ENCODE measurements at places on chromosomes 5 and 9.

DNA sequence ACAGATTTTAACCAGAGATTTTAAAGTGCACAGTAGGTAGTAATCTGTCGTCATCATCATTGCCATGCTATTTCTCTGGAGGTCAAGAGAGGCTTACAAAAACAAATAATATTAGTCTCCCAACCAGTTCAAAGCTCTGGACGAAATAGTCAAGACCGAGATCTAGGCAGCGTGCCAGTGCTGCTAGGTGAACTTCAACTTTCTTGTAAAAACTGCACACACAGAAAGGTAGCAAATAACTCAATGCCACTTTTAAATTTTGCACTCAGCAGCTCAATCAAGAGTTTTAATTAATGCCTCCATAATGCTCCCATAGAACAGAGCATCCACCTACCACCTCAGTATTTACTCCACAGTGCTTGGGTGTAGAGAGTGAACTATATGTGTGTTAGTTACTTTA lies 656.8 kb downstream of the IRX1 start:
- no peak for DNase-seq

DNA sequence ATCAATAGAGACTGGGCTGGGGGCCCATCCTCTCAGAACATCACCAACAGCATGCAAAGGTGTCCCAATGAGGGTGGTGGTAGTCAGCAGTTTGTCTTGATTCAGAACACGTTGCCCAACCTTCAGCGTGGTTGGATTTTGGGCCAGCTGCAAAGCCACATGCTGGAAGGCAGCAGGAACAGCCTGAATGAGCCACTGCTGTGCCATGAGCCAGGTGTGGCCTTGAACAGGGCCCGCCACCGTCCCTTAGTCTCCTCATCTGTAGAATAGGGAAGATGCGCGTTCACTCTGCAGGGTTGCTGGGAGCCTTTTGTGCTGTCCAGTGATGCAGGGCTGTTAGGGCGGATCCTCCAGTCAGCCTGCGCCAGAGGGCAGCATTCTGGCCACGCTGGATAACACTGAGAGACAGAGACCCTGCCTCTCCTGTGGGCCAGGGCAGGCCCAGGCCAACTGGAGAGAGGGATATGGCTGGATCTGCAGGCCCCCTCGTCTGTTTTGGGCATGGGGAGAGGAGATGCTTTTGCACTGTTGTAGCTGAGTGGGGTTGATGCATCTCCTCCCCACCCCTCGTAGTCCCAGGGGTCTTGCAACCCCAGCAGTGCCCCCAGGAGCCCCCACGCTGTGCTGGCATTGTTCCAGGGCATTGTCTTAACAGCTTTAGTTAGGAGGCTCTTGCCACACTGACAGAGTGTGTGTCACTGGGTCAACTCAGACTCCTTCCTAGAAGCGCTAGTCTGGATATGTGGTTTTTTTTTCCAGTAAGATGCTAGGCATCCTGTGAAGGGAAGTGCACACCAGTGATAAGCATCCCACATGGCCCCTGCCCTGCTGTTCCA lies 42.1 kb downstream of the SLC46A2 start:
- DNase-seq = no peak

- DNase-seq = no peak
These were observed 55.7 kb downstream of the ALDH1A1 start for GRCh38 chr9:72897069-72897649.

- DNase-seq = no peak
These were observed 13.9 kb downstream of the MROH2B start for GRCh38 chr5:41057231-41057630.

- DNase-seq = no peak
These were observed 17.8 kb downstream of the DIMT1 start for GRCh38 chr5:62385816-62386400.

GRCh38 chr5:151087486-151087885 lies 6.7 kb upstream of the TNIP1 start:
- no peak for DNase-seq

DNA sequence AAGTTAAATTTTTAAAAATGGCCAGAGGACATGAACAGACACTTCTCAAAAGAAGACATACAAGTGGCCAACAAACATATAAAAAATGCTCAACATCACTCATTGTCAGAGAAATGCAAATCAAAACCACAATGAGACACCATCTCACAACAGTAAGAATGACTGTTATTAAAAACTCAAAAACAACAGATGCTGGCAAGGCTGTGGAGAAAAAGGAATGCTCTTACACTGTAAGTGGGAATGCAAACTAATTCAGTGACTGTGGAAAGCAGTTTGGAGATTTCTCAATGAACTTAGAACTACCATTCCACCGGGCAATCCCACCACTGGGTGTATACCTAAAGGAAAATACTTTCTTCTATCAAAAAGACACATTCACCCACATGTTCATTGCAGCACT lies 168.5 kb upstream of the PIK3R1 start:
- no peak for DNase-seq

DNA sequence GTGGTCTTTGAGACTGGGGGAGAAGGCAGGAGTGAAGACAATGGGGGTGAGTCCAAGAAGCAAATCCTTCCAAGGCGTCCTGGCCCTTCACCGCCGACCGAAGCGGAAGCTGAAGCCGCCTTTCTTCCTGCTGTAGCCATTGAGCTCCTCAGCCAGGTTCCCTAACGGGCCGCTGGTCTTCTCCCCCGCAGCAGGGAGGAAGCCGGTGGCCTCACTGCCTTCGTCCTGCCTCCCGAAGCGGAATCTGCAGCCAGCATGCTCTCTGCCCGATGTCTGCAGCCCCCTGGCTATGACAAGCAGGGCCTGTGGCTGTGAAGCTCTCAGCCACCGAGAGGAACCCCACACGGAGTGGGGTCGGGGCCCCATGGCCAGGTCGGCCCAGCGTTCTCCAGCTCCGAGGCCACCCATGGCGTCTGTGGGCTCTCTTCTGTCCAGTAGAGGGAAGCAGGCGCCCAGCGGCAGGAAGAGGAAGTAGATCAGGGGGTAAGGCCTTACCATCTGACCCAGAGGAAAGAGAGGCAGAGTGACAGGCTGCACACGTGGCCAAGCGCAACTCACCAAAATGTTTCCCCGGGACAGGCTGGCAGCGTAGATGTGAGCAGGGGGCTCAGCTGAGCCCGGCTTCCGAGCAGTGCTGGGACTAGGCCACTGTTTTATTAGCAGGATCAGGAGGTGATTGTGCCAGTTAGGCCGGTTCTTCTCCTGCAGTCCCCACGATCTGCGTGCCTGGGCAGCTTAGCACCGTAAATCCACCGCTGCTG lies 3.1 kb downstream of the QRFP start:
- DNase-seq = no peak

DNA sequence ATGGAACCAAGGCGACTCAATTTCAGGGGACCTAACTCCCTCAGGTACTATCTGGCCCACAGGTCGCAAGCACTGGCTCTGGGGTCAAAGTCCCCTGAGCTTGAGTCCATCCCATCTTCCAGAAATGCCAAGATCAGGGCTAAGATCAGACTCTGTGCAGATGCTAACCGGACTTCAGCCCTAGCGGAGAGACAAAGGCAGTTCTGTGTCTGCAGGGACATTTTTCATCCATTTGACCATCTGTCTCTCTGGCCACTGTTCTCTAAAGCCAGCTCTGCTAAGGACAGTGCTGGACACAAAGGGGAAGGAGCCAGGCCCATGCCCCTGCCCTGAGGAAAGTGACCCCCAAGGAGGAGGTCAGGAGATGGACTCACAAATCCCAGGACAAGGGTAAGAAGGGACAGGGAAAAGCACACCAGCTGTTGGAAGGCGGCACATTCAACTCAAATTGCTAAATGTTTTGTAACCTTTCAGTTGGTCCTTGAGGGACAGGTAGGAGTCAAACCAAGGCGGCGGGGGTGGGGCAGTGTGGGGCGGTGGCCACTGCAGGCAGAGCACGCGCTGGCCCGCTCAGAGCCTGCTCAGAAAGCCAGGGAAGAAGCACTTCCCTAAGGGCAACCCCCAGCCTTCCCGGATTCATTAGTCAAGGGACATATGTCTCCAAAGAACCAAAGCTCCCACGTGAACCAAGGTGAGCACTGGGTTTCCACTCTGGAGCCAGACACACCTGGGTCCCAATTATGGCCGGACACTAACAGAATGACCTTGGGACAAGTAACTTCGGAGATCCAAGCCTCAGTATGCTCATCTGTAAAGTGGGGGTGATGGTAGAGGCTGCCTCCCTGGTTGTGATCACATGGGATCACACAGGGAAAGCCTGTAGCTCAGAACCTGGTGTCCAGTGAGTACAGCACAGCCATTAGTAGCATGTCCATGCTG lies 42.8 kb downstream of the STK10 start:
- DNase-seq = no peak

DNA sequence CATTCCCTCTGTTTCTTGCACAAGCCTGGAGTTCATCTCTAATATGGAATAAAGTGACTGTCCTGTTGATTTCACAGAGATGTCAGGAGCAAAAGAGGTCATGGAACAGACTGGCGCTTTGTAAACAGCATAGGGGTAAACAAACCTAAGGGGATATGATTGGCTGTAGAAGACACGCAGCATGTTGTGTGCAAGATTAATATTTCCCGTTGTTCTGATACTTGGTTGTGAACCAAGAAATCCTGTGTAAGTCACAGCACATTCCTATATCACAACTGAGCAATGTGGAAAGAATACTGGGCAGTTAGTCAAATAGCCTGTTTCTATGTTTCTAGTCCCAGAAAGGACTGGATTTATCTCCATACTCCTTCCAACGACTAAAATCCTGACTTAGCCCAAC lies 3.2 kb downstream of the ADAMTS12 start:
- DNase-seq = no peak

GRCh38 chr5:119301906-119302305 lies 53.9 kb upstream of the TNFAIP8 start:
- DNase-seq = no peak

- DNase-seq = no peak
These were observed 6.2 kb upstream of the SPINK4 start for GRCh38 chr9:33233626-33234342.

DNA sequence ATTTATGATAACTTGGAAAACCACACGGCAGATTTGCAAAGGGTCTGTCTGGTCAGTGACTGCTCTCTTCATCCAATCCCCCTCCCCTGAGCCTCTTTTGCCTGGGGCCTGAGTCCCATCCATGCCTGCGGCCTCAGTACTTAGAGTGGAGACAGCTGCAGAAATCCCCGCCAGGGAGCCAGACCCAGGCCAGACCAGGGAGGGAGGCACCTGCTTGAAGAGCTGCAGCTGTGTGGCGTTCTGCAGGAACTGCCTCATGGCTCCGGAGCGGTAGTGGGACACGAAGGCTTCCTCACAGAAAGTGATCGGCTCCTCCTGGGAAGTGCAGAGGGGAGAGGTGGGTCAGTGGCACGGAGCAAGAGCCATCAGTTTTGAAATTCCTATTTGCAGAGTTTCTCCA lies 101.6 kb downstream of the CRB2 start:
- DNase-seq = no peak

- DNase-seq = no peak
These were observed 17.5 kb downstream of the TRIP13 start for GRCh38 chr5:909994-910768.

DNA sequence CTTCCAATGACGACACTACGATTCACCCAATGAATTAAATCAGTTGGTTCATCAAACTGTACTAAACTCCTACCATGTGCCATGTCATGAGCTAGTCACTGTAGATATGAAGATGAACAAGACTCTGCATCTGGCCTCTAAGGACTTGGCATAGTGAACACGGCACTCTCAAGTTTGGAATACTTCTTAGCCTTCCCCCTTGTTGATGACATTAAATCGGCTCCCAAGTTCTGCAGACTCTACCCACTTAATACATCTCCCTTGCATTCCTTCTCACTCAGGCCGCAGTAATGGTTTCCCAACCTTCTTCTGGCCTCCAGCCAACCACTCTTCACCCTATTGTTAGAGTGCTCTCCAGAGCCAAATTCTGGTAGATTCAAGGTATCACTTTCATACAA lies 184.7 kb downstream of the MAPKAP1 start:
- no peak for DNase-seq

GRCh38 chr9:134793288-134794188 lies 87.1 kb upstream of the FCN2 start:
- DNase-seq = no peak

- no peak for DNase-seq
These were observed 792.8 kb upstream of the NUDT12 start for GRCh38 chr5:104355350-104355749.

DNA sequence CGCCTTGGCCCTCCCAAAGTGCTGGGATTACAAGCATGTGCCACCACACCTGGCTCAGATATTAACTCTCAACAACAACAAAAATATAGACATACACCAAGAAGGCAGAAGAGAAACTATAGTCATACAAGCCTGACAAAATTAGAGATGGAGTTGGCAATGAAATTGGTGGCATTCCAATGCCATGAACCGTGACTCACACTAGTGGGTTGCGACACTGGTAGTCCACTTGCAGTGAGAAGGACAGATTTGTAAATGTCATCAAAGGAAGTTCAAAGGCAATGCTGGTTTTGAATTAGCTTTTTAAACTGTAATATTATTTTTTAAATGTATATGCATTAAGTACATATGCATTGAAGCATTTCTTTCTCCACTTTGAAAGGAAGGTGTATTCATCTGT lies 8.5 kb upstream of the DNAJC25 start:
- DNase-seq = no peak

DNA sequence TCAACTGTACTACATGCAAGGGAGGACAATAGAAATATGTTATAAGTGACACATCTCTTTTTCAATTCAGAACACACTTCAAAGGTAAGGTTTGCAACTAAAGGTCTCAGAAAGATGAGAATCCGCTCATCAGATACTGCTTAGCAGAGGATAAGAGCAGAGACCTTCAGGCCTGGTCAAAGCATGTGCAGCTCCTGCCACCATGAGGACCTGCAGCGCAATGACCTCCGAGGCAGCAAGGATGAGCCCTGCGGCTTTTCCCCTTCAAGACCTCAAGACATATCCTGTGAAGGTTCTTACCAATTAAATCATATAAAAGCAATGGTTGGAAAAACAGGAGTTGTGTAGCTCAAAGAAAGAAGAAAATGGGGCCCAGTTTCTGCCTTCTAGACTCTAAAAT lies 135.8 kb downstream of the TRIM36 start:
- DNase-seq = peak; percentile 56

DNA sequence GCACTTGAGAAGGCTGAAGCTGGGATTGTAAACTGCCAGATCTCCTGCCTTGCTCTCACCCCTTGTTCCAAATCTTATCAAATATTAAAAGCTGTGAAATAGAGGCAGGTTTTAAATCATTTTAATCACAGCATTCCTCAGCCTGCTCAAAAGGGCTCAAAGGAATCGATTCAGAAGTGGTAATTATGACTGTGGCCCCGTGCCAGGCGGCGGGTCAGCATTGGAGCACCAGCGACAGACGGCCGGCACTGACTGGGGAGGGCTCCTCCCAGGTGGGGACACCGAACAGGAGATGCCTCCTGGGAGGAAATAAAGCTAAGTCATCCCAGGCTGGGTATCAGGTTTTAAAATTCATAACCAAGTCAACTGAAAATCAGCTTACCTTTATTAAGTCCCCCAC lies 66.7 kb downstream of the KCNIP1 start:
- DNase-seq = no peak

DNA sequence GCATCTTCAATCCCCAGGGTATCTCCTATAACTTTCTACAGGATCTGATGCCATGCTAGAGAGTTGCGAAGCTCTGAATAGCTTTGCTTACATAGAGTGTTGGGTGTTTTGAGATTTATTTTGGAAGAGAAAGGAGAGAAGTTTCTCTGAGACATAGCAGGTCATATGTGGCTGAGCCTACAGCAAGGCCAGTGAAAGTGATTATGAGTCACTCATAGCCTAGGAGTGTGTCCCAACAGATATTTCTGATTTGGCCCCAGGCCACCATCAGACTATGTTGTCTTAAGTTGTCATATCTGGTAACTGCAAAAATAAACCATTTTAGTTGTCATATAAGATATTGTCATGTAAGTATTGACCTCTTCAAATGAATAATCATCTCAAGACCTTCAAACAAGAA lies 132.0 kb upstream of the RAI14 start:
- DNase-seq = no peak

Measured in H1 (cell line).